ENCODE measurements at places on chromosomes 4 and X. TPM values are rescaled to one million over a fixed set of nuclear protein-coding genes. Genes with fewer than 3 reads are reported as not detected.

Gene SSX4B
- not detected for total RNA-seq

Gene PABPC5
- total RNA-seq = not detected

Gene CCSER1
- 84.3 TPM for total RNA-seq

Gene FAM47A
- not detected for total RNA-seq

Gene AWAT2
- not detected for total RNA-seq

Gene MXRA5
- 9.3 TPM for total RNA-seq

Gene P2RY8
- not detected for total RNA-seq

Gene PDK3
- 0.29 TPM for total RNA-seq

Gene GCNA
- 18.3 TPM for total RNA-seq

Gene L1CAM
- total RNA-seq = 19.1 TPM

Gene STK26
- 12.0 TPM for total RNA-seq

Gene HEPH
- 94.7 TPM for total RNA-seq

Gene CLIC2
- 3.5 TPM for total RNA-seq

Gene CYBB
- total RNA-seq = 0.58 TPM

Gene RBM46
- not detected for total RNA-seq

Gene CENPVL3
- not detected for total RNA-seq

Gene MAGEB10
- not detected for total RNA-seq

Gene TMEM144
- total RNA-seq = 4.1 TPM

Gene HMGN5
- total RNA-seq = 2.9 TPM

Gene VCX3A
- total RNA-seq = not detected

Gene NFXL1
- 12.1 TPM for total RNA-seq

Gene MEPE
- not detected for total RNA-seq

Gene CDK16
- total RNA-seq = 57.8 TPM

Gene ANXA5
- 120 TPM for total RNA-seq

Gene CENPI
- not detected for total RNA-seq

Gene CFAP99
- total RNA-seq = not detected

Gene SPIN2A
- 1.0 TPM for total RNA-seq

Gene PHOX2B
- total RNA-seq = 2.0 TPM

Gene FOXR2
- not detected for total RNA-seq

Gene MMGT1
- 4.3 TPM for total RNA-seq

Gene TLR3
- total RNA-seq = 2.6 TPM

Gene SPATA18
- 1.8 TPM for total RNA-seq

Gene SHROOM2
- total RNA-seq = 4.2 TPM

Gene GAGE13
- not detected for total RNA-seq

Gene XAGE2
- not detected for total RNA-seq

Gene SH3D19
- total RNA-seq = 54.3 TPM

Gene APELA
- not detected for total RNA-seq

Gene CT83
- not detected for total RNA-seq

All from stomach (tissue), 19 donors.